K562 (cell line): ENCODE measurements at places on chromosomes 1 and 21. TPM values are rescaled to one million over a fixed set of nuclear protein-coding genes. Genes with fewer than 3 reads are reported as not detected.

DNA sequence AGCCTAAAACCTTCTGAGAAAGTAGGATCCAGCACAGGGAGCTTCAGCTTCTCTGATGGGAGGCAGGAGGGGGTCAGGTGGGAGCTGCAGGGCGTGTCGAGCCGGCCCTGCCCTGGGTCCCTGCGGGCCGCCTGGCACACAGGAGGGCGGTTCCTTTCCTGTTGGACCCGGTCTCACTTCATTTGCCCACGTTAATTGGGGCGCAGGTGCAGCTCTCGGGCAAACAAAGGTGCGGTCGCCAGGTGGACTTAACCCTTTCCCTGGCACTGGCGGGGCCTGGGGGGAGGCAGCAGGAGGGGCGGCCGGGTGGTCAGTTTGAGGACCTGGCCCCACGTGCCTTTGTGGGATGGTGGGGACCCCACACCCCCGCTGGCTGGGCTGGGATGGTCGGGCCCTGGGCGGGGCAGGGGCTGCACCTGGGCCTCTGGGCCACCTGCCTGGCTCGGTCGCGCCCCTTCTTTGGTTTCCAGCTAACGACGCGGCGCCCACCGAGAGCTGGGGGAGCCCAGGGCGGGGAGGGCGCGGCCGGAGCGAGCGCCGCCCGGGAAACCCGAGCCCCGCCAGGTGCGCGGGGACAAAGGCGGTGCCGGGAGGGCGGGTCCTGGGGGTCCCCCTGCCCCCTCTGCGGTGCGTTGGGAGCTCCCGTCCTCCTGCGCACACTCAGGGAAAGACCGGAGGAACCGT, 20.8 kb upstream of the C1orf159 start:
- H3K27me3 ChIP-seq = no peaks in the 10 kb centered on the region
- H3K4me3 ChIP-seq = no peak overlapping the region
- H3K4me1 ChIP-seq = peaks cover 16% of the 10 kb centered on the region
- H3K36me3 ChIP-seq = no peaks in the 10 kb centered on the region
- peak; percentile 59 for DNase-seq

Gene RSRP1
- 146 and 159 TPM in 2 replicates for total RNA-seq

DNA sequence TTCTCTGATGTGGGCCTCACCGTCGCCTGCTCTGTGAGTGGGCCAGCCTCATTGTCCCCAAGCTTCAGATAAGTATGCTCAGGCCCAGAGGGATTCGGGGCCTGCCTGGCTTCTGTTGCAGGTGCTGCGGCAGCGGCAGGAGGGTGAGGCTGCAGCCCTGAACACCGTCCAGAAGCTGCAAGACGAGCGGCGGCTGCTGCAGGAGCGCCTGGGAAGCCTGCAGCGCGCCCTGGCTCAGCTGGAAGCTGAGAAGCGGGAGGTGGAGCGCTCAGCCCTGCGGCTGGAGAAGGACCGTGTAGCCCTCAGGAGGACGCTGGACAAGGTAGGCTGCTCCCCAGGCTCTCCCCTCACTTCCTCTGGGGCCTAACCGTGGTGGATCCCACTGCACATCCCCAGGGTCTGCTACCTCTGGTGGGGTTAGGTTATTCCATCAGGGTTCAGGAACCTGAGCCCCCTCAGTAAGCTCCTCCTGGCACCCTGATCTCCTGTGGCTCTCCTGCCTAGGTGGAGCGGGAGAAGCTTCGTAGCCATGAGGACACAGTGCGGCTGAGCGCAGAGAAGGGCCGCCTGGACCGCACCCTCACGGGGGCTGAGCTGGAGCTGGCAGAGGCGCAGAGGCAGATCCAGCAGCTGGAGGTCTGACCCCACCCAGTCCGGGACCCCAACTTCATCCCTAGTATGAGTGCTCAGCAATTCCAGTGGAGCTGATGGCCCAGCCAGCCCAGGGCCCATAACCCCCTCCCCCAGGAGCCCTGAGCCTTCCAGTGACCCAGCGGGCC, 10.1 kb downstream of the MFAP2 start:
- peaks cover 66% of the 10 kb centered on the region for H3K27me3 ChIP-seq
- no peak for DNase-seq
- no peaks in the 10 kb centered on the region for H3K4me1 ChIP-seq
- H3K4me3 ChIP-seq = no peak overlapping the region
- no peaks in the 10 kb centered on the region for H3K36me3 ChIP-seq
- H3K27ac ChIP-seq = no peak overlapping the region

Gene ADGRL4
- 0.11 TPM in 1 of 2 replicates, not detected in the other for total RNA-seq

Gene TTLL7
- 1.7 and 2.1 TPM in 2 replicates for total RNA-seq

Gene CRP
- 0.69 and 0.98 TPM in 2 replicates for total RNA-seq

DNA sequence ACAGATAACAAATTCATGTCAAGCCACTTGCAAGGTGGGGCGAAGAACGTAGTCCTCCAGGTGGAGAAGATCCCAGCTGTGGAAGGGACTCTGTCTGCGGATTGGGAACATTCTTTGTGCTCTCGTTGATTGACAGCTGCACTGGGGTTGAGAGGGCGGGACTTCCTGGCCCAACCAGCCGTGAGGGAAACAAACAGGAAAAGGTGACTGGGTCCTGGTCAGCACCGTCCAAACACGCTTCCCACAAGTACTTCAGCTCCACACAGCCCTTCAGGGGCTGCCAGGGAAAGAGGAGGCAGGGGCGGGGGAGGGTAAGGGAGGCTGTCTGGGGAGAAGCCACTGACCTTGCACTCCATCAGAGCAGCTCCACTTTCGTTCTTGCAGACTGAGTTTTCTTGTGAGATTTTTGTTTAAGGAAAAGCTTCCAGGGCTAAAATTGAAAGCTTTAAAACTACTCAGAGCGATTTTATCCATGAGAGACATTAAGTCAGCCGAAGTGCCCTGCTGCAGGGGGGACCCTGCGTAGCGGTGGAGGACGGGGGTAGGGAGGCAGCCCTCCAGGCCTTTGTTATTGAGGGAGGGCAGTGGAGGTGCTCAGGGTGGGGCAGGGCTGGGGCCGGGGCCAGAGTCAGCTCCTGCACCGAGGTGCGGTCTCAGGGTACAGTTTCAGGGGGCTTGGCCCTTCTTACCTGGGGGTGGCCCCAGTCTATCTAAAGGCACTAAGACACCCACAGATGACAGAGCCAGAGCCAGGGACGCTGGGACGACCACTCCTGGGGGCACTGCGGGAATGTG, 21.6 kb upstream of the STUM start:
- peaks cover 12% of the 10 kb centered on the region; the same call in 2 of the 3 replicates for H3K27me3 ChIP-seq
- H3K27ac ChIP-seq = no peak overlapping the region
- no peak overlapping the region for H3K4me3 ChIP-seq
- DNase-seq = peak; percentile 77

DNA sequence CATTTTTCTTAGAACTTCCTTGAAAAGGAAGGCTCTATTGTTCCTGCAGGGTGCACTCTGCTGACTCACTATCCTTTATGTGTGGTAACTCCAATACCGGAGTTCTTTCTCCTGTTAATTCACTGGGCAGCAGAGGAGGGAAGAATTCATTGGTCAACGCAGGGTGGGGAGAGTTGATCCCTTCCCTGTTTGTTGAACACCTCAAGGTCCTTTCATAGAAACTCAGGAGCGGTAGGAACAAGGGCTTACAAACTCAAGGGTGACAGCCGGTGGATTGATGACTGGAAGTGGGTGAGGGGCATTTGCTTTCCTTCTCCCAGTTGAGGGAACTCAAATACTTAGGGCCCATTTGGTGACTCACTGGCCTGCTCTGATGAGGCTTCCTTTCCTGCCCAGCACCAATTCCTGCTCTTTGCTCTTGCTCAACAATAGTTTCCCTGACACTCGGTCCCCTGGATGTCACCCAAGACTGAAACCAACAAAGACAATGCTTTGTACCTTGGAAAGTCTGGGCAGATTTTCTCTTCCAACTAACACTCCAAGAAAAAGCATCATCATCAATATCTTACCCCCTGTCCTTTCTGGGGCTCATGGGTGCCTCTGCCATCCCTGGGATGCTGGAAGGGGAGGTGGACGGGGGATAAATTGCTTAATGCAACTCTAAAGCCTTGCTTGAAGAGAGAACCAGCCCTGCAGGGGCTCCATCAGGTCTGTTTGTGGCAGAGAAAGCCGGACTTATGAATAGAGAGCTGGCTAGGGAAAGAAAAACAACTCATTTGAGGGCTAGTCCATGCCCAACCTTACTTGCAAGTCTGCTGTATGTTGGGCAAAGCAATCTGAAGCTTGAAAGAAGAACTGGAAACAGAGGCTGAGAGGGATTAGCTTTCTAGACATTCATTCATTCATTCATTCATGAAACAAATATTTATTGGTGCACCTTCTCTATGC, 9.3 kb downstream of the SLC26A9 start:
- H3K4me1 ChIP-seq = peaks cover 4% of the 10 kb centered on the region; the same call in 1 of the 2 replicates
- H3K27me3 ChIP-seq = peaks cover 45% of the 10 kb centered on the region
- DNase-seq = no peak
- H3K4me3 ChIP-seq = no peak overlapping the region
- no peak overlapping the region for H3K27ac ChIP-seq

Gene KCNH1
- not detected in 2 replicates for total RNA-seq

GRCh38 chr1:161986328-161986727, 37.3 kb downstream of the OLFML2B start:
- no peak overlapping the region for H3K27ac ChIP-seq
- no peaks in the 10 kb centered on the region for H3K36me3 ChIP-seq
- H3K4me3 ChIP-seq = no peak overlapping the region
- no peaks in the 10 kb centered on the region for H3K4me1 ChIP-seq

- H3K27ac ChIP-seq = no peak overlapping the region
- H3K27me3 ChIP-seq = peaks cover 71% of the 10 kb centered on the region
- no peaks in the 10 kb centered on the region for H3K4me1 ChIP-seq
- no peak for DNase-seq
- no peak overlapping the region for H3K4me3 ChIP-seq
Measured at GRCh38 chr21:42219606-42220137, 732 bp downstream of the ABCG1 start.

- no peaks in the 10 kb centered on the region for H3K4me1 ChIP-seq
- no peaks in the 10 kb centered on the region for H3K36me3 ChIP-seq
- DNase-seq = no peak
- no peaks in the 10 kb centered on the region for H3K27me3 ChIP-seq
- H3K4me3 ChIP-seq = no peak overlapping the region
Measured at GRCh38 chr1:102083192-102083591, 86.5 kb upstream of the OLFM3 start.

DNA sequence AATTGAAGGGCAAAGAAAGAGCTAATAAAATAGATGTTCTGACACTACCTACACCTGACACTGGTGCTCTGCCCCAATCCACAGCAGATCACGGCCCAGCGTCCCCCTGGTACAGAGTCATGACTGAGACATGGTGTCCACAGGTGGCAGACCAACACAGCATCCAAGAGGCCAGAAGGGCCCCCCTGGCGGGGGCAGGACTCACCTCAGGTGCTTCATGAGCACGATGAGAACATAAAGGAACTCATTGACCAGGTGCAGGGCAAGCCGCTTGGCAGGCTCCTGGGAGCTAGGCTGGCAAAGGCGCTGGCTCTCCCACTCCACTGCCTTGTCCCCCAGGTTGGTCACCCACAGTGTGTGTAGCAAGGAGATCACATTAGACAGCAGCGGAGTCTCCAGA, 20.4 kb downstream of the MRAP start:
- H3K36me3 ChIP-seq = peaks cover 97% of the 10 kb centered on the region
- H3K27ac ChIP-seq = no peak overlapping the region
- DNase-seq = no peak
- H3K4me3 ChIP-seq = no peak overlapping the region

GRCh38 chr1:169680377-169681019, 30.9 kb downstream of the SELL start:
- no peak overlapping the region for H3K27ac ChIP-seq
- H3K4me1 ChIP-seq = no peaks in the 10 kb centered on the region
- H3K36me3 ChIP-seq = no peaks in the 10 kb centered on the region
- H3K4me3 ChIP-seq = no peak overlapping the region

DNA sequence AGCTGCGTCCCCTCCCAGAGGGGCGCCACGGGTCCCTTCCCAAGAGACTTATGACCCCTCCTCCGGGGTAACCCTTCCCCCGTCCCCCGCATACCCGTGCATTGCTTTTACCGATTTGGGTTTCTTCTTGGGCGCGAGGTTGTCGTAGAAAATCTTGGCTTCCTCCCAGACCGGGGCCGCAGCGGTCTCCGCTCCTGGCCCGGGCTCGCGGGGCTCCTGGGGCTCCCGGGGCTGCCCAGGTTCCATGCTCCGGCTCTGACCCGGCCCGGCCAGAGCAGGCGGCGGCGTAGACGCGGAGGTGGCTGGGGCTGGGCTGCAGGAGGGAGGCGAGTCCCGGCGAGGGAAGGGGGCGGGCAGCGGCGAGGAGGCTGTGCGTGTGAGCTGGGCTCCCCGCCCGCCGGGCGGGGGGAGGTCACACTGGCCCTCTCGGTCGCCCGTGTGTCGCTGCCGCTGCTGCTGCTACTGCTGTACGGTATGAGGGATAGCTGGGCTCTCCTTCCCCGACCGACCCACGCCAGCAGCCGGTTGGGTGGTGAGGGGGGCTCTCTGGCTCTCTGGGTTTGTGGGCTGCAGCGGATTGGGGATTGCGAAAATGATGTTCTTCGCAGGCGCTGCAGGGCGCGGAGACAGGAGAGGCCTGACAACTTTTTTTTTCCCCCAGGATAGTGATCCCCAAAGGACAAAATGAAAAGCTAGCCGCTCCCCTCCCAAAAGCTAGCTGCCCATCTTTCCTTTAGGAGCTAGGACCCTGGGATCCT, at the start of gene NT5C1A:
NT5C1A (minus strand) TSS at position 315 of the 758 bp plus-strand sequence; CDS start at position 246, 69 bp downstream.
- H3K36me3 ChIP-seq = no peaks in the 10 kb centered on the region
- H3K4me3 ChIP-seq = peak within 1 kb of the TSS; percentile 12; the same call in 1 of the 2 replicates
- peaks cover 47% of the 10 kb centered on the region for H3K27me3 ChIP-seq
- peak; percentile 71 for DNase-seq
- H3K27ac ChIP-seq = no peak within 1 kb of the TSS

DNA sequence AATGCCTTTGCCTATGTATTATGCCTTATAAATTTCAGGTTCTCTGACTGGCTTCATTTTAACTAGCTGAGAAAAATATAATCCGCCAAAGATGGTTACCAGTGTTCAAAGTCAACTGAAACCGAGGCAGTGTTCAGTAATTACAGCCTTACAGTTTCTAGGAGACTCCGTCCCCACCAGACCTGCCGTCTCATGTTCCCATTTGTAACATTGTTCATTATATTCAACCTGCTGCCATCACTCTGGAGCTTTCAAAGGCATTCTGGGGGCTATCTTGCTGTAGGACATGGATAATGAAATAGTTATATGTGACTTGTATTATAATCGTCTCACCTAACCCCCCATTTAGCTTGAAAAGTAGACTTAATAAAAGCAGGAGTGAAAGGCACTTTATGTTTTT, 302.5 kb downstream of the RWDD3 start:
- no peak overlapping the region for H3K4me3 ChIP-seq
- DNase-seq = no peak
- no peaks in the 10 kb centered on the region for H3K27me3 ChIP-seq
- H3K4me1 ChIP-seq = no peaks in the 10 kb centered on the region
- no peak overlapping the region for H3K27ac ChIP-seq

Gene ACKR1
- total RNA-seq = 0.51 and 0.58 TPM in 2 replicates

Gene CLDN19
- total RNA-seq = not detected in 2 replicates

Gene PODN
- total RNA-seq = 0.09 TPM in 1 of 2 replicates, not detected in the other

GRCh38 chr1:226622012-226622411, 73.4 kb downstream of the STUM start:
- no peaks in the 10 kb centered on the region for H3K36me3 ChIP-seq
- H3K4me1 ChIP-seq = no peaks in the 10 kb centered on the region
- no peak overlapping the region for H3K27ac ChIP-seq
- H3K4me3 ChIP-seq = no peak overlapping the region
- no peak for DNase-seq
